Endothelial cell of umbilical vein (primary cell): ENCODE measurements at places on chromosomes 5 and 9. TPM values are rescaled to one million over a fixed set of nuclear protein-coding genes. Genes with fewer than 3 reads are reported as not detected.
A peak's percentile ranks its signal among the peaks of the same experiment; 100 is the strongest.

DNA sequence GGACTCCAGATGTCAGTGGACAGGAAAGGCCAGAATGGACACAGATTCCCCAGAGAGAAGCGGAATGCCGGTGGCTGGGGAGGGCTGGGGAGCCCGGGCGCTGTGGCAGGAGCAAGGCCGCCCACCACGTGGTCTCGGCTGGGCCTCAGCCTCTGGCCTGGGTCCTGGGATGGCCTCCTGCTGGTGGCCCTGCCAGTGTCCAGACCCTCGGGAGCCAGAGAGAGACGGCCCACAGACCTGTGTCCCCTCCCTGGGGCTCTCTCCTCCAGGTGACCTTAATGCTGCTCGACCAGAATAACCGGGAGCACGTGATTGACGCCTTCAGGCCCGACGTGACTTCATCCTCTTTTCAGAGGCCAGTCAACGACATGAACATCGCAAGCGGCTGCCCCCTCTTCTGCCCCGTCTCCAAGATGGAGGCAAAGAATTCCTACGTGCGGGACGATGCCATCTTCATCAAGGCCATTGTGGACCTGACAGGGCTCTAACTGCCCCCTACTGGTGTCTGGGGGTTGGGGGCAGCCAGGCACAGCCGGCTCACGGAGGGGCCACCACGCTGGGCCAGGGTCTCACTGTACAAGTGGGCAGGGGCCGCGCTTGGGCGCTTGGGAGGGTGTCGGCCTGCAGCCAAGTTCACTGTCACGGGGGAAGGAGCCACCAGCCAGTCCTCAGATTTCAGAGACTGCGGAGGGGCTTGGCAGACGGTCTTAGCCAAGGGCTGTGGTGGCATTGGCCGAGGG lies 19.0 kb downstream of the FBXW5 start:
- H3K27ac ChIP-seq = no peak overlapping the region
- H3K36me3 ChIP-seq = peaks cover 19% of the 10 kb centered on the region
- H3K4me1 ChIP-seq = peaks cover 12% of the 10 kb centered on the region
- DNase-seq = no peak
- no peaks in the 10 kb centered on the region for H3K27me3 ChIP-seq
- no peak overlapping the region for H3K4me3 ChIP-seq

CAMK4 gene
- 5.4 and 8.2 TPM in 2 replicates for total RNA-seq

LARP1 gene
- total RNA-seq = 227 and 252 TPM in 2 replicates

SPINK4 gene
- not detected in 2 replicates for total RNA-seq

NOXA1 gene
- 0.91 and 1.3 TPM in 2 replicates for total RNA-seq

DNA sequence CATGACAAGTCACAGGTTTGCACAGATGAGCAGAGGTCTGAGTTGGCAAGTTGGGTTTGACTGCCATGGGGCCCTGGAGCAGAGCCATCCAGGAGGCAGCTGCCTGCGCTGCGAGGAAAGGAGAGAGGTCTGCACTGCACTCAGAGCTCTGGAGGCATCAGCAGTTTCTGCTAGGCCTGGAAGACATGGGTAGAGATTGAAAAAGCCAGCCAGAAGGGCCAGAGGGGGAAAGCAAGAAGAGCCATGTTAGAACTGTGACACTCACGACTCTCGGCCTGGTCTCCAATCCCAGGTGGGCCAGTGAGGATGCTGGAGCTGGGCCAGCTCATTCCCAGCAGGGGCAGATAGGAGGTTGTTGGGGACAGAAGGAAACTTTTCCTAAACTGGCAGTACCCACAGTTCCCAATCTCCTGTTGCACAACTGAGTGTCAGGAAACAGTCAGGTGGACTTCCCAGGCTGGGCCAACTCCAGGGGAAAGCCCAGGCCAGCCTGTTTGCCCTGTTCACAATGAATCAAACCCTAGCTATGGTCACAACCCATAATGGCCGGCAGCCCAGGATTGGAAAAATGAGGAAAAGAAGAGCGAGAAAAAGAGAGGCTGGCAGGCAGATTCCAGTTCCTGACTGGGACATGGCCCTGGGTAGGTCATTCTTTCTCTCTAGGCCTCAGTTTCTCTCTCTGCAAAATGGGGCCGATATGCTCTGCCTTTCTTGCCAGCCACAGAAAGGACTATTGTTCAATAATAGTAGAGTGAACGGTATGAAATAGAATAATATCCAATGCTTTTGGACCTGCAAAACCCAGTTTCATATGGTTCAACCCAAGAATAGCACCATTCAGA lies 7.8 kb upstream of the ORM1 start:
- no peak overlapping the region for H3K27ac ChIP-seq
- no peak overlapping the region for H3K4me3 ChIP-seq
- peaks cover 2% of the 10 kb centered on the region for H3K36me3 ChIP-seq
- no peaks in the 10 kb centered on the region for H3K4me1 ChIP-seq
- DNase-seq = no peak
- H3K27me3 ChIP-seq = no peaks in the 10 kb centered on the region

CCDC183 gene
- total RNA-seq = 0.37 TPM in 1 of 2 replicates, not detected in the other

DNA sequence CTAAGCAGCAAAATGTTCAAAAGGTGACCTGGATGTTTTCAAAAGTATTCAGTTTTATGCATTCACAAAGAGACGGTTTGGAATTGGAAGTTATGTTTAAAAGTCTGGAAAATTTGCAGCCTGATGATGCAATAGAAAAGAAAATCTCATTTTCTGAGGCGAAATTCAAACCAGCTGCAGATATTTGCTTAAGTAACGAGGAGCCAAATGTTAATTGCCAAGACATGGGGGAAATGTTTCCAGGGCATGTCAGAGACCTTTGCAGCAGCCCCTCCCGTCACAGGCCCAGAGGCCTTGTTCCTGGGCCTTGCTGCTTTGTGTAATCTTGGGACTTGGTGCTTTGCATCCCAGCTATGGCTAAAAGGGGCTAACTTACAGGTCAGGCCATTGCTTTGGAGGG lies 228.2 kb downstream of the MAN2A1 start:
- no peak overlapping the region for H3K27ac ChIP-seq
- H3K4me3 ChIP-seq = no peak overlapping the region
- H3K4me1 ChIP-seq = no peaks in the 10 kb centered on the region

- no peak for DNase-seq
- no peaks in the 10 kb centered on the region for H3K36me3 ChIP-seq
Observed at GRCh38 chr5:128494516-128494915, 43.5 kb downstream of the FBN2 start.

DNA sequence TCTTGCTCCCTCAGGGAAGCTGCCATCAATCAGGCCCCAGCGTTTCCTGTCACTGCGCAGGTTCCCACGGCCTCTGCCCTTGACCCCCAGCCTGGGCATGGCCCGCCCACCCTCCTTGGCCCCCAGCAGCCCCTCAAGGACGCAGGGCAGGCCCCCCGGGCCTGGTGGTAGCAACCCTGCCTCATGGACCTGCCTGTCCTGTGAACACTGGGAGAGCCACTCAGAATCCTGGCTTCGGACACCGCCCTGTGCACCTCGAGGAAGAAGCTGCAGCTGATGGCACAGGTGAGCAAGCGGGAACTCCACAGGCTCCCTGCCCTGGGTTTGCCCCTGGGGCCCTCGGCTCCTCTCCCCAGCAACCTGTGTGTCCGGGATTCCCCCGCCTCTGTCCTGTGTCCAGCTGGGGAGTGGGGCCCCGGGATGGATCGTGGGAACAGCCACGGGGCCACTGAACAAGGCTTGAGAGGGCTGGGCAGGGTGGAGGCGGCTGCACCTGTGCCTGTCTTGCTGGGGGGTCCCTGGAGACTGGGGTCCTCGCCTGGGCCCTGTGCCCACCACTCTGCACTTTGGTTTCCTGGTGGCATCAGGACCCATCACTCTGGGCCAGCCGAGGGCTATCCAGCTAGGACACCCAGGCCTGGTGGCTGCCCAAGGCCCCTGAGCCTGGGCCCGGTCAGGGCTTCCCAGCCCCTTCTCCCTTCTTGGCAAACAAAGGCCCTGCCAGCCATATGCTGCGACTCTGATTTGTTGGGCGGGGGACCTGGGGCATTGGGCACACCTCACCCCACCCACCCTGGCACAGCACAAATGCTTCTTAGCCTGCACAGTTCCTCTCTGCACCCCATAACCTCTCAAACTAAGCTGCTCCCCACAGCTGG lies 33.5 kb upstream of the EGFL7 start:
- no peak overlapping the region for H3K4me3 ChIP-seq
- no peaks in the 10 kb centered on the region for H3K36me3 ChIP-seq
- peaks cover 12% of the 10 kb centered on the region for H3K4me1 ChIP-seq
- no peaks in the 10 kb centered on the region for H3K27me3 ChIP-seq

GLRX gene
- total RNA-seq = 13.3 and 14.2 TPM in 2 replicates

DNA sequence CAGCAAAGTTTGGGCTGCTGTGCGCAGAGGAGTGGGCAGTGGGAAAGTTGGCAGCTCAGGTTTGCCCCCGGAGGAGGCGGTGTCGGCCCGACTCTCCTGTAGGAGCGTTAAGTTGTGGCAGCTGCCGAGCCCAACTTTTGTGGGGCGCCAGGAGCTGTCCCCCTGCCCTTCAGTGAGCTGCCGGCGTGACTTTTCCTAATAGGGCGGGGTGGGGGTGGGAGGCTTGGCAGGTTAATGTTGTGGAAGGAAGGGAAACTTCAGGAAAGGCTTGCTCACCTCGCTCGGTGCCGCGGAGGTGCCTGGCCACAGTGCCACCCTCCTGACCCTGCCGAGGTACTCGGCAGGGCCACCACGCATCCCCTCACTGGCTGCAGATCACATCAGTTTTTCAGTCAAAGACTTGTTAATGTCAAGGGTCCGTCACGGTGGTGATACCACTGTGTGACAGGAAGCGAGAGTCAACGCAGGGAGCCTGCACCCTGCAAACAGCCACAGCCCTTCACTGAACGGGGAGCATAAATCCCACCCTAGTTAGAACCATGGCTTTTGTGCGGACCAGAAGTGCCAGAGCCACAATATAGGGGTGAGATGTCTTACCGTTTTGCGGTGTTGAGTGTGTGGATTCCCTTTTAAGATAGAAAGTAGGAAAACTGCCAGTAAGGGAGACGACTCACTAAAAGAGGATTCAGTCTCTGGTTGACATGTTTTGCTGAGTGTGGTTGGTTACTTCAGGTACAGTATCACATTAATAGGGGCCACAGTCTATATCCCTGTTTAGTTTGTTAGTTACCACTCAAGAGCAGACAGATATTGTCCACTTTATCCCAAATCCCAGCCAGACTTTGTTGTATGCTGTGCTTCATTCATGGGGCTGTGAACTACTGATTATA lies 796 bp downstream of the LNPEP start:
- no peaks in the 10 kb centered on the region for H3K27me3 ChIP-seq
- peak; percentile 57 for DNase-seq
- no peak overlapping the region for H3K27ac ChIP-seq
- peak overlapping the region; percentile 85 for H3K4me3 ChIP-seq
- H3K36me3 ChIP-seq = no peaks in the 10 kb centered on the region
- peaks cover 21% of the 10 kb centered on the region for H3K4me1 ChIP-seq

GRCh38 chr5:123520677-123521247 lies 8.8 kb downstream of the CSNK1G3 start:
- H3K4me3 ChIP-seq = no peak overlapping the region
- DNase-seq = no peak
- H3K36me3 ChIP-seq = no peaks in the 10 kb centered on the region
- no peaks in the 10 kb centered on the region for H3K4me1 ChIP-seq

DIAPH1 gene
- total RNA-seq = 103 and 105 TPM in 2 replicates

DNA sequence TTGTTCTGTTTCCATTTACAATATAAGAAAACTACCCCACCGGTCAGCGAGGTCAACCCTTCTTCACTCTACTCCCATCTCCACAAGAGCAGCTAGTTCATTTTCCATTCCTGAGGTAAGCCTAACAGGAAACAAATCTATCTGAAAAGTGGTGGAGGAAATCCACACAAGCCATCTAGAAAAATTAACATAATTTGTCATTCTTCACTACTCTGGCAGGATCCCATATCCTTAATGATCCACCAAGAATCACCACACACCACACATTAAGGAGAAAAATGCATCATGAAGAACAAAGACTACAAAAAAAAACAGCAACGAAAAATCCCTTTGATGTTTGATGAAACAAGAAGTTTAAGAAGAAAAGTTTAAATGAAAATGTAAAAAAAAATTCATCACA lies 1771.0 kb downstream of the EFNA5 start:
- H3K4me1 ChIP-seq = no peaks in the 10 kb centered on the region
- H3K36me3 ChIP-seq = no peaks in the 10 kb centered on the region
- no peaks in the 10 kb centered on the region for H3K27me3 ChIP-seq
- H3K27ac ChIP-seq = no peak overlapping the region

TRIM23 gene
- 10.0 and 10.6 TPM in 2 replicates for total RNA-seq

TAF11L12 gene
- total RNA-seq = not detected in 2 replicates

- no peak overlapping the region for H3K27ac ChIP-seq
- H3K27me3 ChIP-seq = no peaks in the 10 kb centered on the region
- peaks cover 7% of the 10 kb centered on the region for H3K4me1 ChIP-seq
- no peaks in the 10 kb centered on the region for H3K36me3 ChIP-seq
- DNase-seq = no peak
Observed at GRCh38 chr5:107289030-107289714, 381.6 kb downstream of the EFNA5 start.

DNA sequence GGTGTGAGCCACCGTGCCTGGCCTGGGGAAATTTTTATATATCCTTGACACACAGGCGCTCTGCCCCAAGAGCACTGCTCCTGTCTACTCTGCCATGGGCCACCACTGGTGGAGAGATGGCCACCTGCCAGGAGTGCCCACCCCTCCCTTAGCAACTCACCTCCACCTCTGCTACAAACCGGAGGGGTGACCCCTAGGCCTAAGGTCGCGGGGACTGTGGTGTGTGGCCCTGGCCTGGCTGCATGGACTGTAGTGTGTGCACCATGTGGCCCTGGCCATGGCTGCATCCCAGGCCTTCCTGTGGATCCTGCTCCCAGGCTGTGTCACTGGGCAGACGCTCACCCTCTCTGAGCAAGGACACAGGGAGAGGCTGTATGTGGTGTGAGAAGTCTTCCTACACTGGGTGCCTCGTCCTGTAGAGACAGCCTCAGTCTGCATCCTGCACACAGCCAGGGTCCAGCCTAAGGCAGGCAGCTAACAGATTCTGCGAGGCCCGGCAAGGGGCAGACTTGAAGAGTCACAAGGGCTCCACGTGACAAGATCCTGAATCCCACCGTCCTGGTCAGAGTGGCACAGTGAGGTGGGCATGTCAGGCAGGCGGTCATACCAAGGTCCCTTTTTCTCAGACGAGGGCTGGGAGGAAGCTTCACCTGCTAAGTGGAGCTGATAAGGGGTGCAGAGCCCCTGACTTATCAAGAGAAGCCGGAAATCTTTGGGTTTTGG lies 10.3 kb downstream of the NINJ1 start:
- peaks cover 30% of the 10 kb centered on the region for H3K4me1 ChIP-seq
- no peaks in the 10 kb centered on the region for H3K27me3 ChIP-seq
- no peak overlapping the region for H3K27ac ChIP-seq

DNA sequence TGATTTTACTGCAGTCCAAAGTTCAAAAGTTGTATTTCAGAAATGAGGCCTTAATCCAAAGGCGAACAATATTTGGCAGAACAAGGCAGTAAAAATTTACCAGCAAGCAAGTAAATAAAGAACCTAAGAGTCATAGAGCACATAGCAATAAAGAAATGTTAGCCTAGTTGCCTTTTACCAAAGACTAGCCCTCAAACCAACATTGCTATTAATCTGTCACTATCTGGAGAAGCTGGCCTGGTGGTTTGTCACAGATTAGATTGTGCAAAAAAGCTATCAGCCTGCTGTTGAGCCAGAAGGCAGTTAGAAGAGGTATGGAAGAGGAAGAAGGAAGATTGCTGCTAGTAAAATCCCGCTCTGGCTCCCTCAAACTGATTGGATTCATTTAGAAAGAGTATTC lies 304.7 kb upstream of the KLF4 start:
- H3K4me3 ChIP-seq = no peak overlapping the region
- no peaks in the 10 kb centered on the region for H3K36me3 ChIP-seq
- no peaks in the 10 kb centered on the region for H3K4me1 ChIP-seq
- DNase-seq = no peak
- peaks cover 3% of the 10 kb centered on the region for H3K27me3 ChIP-seq
- H3K27ac ChIP-seq = no peak overlapping the region

GRCh38 chr9:6090277-6091210 lies 75.1 kb upstream of the RANBP6 start:
- DNase-seq = no peak
- H3K27me3 ChIP-seq = no peaks in the 10 kb centered on the region
- no peak overlapping the region for H3K27ac ChIP-seq
- no peak overlapping the region for H3K4me3 ChIP-seq
